Liver (tissue), 10 donors: ENCODE measurements at places on chromosomes 5 and 9.

DNA sequence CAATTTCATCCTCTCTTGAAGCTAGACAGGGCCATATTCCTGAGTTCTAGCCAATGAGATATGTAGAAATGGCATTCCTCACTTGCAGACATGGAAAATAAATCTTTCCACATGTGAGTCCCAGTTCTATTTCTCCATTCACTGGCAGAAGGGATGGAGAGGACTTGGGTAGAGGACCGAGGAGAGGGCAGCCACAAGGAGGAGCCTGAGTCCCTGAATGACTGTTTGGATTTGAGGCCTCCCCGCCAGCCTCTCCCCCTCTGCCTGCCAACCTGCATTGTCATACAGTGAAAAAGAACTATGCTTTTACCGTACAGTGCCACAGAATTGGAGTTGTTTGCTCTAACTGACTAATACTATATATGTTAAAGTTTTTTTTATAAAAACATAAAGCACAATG, 583.0 kb upstream of the WWC1 start:
- no peak for DNase-seq

DNA sequence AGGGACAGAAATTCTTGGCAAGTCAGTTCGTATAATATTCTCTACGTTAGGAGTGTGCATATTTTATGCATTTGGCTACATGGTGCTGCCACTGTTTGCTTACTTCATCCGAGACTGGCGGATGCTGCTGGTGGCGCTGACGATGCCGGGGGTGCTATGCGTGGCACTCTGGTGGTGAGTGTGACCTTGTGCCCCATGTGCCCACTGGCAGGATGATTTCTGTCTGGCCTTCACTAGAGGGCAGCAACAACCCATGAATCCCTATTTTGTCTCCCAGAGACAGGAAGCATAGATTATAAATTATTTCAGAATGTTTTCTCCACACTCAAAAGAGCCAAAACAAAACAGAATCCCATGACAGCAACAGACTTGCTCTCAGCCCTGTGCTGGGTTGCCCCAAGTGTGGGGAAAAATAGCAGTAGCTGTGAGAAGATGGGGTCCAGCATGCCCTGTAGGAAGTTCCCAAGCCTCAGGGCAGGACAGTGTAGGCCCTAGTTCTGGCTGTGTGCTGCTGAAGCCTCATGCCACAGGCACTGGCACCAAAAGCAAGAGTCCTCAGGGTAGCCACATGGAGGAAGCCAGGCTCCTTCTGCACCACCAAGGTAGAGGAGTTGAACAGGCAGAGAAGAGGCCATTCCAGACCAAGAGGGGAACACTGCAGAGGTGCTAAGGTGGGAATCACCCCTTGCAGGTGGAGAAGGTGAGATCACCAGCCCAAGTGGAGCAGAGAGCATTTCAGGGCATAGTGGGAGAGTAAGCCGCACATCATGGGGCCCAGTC, 16.0 kb downstream of the SLC22A5 start:
- no peak for DNase-seq

DNA sequence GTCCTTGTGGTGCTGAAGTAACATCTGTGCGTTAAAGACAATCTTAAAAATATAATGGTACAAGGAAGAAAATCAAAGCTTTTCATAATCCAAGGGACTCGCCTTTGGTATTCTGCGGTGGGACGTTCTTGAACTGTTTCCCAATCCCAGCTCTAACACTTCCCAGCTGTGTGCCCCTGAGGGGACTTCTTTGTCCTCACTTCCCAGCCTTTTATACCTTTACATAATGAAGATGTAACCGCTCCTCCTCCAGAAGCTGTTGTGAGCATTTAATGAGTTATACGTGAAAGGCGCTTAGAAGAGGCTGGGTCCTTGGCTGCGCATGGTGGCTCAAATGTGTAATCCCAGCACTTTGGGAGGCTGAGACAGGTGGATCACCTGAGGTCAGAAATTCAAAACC, 16.9 kb downstream of the STK10 start:
- DNase-seq: no peak

DNA sequence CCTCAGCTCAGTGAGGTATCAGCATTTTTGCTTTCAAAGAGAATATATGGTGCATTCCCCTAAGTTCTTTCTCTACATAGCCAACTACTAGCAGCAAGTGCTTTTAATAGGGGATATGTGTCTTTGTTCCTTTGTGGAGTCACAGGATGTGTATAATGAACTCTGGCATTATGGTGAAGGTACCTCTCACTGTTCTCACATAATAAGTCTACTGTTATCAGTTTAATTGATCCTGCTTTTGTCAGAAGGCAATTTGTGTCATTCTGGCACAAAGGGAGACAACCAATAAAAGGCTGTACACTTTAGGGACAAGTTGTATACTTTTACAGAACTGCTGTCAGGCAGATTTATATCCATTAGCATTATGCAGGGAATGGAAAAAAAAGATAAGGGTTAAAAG, 531.4 kb upstream of the RIOK2 start:
- DNase-seq: no peak

DNA sequence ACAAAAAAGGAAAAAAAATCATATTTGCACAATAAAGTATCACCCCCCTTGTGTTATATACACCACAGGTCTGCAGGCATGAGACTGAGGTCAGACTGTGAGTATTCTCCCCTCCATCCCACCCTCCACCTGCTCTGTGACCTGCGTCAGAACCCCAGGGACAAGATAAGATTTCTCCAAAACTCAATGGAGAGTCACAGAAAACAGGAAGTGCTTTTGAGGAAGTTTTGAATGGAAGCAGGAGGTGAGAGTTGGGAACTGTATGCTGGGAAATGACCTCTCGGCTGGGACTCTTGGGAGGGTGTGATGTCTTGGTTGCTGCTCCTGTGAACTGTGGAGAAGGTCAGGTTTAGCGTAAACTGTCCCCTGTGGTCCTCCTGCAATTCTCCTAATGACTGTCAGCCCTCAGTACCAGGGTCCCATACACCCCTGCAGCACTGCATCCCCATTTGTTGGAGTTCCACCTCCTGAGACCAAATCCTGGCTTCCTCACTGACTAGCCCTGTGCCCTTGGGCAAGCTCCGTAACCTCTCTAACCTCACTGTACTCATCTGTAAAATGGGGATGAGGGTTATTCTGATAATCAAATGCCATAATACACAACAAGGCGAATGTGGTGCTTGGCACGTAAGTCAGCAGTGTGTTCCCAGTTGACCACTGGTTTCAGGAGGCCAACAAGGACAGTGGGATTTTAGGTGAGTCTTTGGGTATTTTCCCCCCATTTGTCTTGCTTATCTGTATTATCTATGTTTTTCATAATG, 6.9 kb upstream of the CTSL start:
- no peak for DNase-seq

DNA sequence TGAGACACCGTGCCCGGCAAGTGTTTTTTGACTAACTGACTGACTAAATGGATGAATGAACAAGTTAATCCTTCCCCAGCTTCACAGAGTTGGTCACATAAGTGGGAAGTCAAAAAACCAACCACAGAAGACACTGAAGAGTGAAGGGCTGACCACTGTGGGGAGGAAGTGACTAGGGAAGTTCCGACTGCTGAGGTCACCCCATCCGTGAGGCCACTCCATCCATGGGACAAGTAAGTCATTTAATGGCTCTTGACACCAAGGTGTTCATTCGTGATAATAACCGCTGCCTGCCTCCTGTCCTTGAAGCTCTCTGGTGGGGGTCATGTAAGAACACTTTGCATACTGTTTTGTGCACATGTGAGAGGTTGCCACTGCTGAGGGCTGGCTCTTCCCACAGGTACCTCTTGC, 22.2 kb upstream of the CXCL14 start:
- peak; percentile 22 for DNase-seq

- no peak for DNase-seq
Measured at GRCh38 chr9:75451505-75451904, 363.2 kb downstream of the OSTF1 start.

GRCh38 chr9:68683433-68683832, 21.6 kb upstream of the PIP5K1B start:
- no peak for DNase-seq

- no peak for DNase-seq
Measured at GRCh38 chr5:161547738-161548486, 1.4 kb upstream of the GABRB2 start.

DNA sequence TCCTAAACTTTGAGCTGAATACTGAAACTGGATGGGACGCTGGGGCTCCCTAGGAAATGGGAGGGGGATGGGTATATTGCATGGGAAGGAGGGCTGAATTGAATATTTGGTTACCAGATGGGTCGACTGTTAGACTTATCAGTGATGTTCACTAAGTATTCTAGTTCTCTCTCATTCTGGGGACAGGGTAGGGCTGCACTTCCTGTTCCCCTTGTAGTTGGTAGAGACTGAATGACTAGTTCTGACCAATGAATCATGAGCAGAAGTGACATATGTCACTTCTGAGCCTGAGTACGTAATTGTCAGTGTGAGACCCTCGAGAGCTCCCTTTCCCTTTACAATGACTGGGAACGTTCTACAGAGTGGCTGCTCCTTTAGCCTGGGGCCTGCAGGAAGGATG, 55.5 kb upstream of the DMRT1 start:
- DNase-seq: no peak

GRCh38 chr9:136239135-136239982, 6.3 kb downstream of the QSOX2 start:
- no peak for DNase-seq

DNA sequence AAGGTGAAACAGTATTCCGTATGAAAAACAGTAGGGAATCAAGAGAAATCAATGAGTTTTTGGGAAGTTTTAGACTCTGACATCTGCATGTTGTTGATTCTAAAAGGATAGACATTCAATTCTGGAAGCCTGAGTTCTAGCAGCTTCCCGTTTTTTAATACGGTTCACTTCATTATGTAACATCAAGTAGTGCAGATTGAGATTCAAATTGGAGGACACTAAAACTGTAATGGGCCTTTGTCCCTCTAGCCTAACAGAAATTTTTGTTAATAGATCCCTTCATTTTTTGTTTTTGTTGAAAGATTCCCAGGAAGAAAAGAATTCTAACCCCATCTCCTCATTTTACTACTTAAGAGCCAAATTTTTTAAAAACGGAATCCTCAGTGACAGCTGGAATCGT, 384.6 kb downstream of the SH3GL2 start:
- no peak for DNase-seq

- DNase-seq: no peak
Measured at GRCh38 chr5:170380361-170380951, 8.7 kb downstream of the KCNMB1 start.

- no peak for DNase-seq
Measured at GRCh38 chr5:154334406-154335064, 111.3 kb upstream of the SAP30L start.

GRCh38 chr9:123174887-123175518, 93.4 kb downstream of the STRBP start:
- DNase-seq: no peak

- no peak for DNase-seq
Measured at GRCh38 chr5:124462751-124463150, 283.7 kb downstream of the ZNF608 start.

DNA sequence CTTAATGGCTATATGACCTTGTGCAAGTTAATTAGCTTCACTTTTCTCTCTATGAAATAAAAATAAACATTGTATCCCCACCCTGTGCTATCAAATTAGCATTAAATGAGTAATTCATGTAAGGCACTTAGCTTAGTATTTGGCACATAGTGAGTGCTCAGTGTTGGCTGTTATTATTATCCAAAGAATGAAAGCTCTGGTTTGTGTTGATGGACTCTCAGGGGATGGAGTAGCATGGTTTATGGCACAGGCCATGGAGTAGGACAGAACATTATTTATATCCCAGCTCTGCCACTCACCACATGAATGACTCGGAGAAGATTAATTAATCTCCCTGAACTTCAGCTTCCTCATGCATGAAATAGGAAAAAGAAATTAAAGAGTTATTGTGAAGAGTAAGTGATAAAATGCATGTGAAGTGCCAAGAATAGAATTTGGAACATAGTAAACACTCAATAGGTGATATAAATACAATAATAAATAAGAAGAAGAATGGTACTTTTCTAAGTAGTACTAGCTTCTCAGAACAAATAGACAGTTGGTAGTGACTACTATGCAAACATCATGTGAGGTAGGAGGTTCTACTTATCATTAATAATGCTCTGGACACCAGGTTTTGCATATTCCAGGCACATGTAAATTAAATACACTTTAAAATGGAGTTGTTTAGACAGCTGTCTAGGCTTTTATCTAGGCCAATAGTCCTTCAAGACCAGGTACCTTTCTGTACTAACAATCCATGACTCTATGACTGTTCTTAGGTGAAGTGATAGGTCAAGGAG, 146.4 kb downstream of the GRIA1 start:
- no peak for DNase-seq

DNA sequence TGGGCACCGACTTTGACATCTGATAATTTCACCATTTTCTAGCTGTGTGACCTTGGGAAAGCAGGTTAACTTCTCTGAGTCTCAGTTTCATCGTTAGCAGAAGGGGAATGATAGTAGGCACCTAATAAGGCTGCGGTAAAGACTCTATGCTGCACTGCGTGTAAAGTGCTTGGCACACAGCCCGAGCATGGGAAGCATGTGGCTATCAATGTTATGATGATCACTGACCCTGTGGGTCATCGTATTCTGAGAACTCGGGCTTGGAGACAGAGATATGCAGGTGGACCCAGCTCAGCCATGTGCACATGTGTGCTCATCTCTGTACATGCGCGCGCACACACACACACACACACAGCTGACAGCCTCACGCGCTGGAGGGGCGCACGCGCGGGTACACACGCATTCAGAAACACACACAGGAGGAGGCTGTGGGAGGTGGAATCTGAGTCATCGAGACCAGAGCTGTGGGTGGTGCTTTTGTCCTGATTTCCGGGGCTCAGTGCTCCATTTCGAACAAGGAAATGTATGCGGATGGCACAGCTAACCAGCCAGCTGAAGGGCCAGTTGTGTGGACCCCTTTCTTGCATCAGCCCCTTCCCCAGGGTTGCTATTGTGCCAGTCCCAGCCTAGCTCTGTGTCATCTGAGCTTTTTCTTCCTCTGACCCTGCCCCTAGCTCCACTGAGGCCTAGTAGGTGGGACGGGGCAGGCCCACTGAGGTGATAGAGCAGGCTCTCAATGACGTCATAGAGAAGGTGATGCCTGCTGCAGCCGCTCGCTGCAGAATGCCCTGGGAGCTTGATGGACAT, 11.1 kb upstream of the ARAP3 start:
- DNase-seq: no peak

- no peak for DNase-seq
Measured at GRCh38 chr9:136185596-136186366, 19.1 kb downstream of the LHX3 start.

DNA sequence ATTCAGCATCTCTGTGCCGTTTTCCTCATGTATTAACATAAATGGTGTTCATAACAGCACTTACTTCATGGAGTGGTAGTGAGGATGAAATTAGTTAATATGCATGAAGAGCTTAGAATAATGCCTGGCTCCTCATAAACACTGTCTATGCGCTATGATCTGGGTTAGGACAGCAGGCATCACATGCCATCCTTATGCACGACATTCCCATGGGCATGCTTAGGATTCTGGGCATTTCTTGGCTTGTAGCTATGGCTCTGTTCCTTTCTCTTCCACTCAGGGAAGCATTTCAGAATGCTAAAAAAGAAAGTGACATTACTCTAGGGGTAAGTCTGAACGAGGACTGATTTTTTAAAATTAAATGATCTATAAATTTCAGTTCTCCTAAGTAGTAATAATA, 349.8 kb downstream of the ARHGEF28 start:
- no peak for DNase-seq

GRCh38 chr9:127711831-127712274, 3.6 kb downstream of the PTRH1 start:
- no peak for DNase-seq
